ENCODE measurements at places on chromosomes 5 and 9. TPM values are rescaled to one million over a fixed set of nuclear protein-coding genes. Genes with fewer than 3 reads are reported as not detected.

- no peak within 1 kb of the TSS for H3K4me3 ChIP-seq
- H3K27ac ChIP-seq: no peak within 1 kb of the TSS
- H3K36me3 ChIP-seq: no peaks in the 10 kb centered on the region
- no peak for DNase-seq
- H3K27me3 ChIP-seq: no peaks in the 10 kb centered on the region
- no peaks in the 10 kb centered on the region for H3K4me1 ChIP-seq
These were observed at the start of gene PCDHAC2 for GRCh38 chr5:140966293-140967225. Gene PCDHAC2, plus strand, starts transcription at chr5:140966476. Its CDS starts 291 bp downstream, at chr5:140966767.

- H3K27me3 ChIP-seq: peaks cover 8% of the 10 kb centered on the region
- H3K4me3 ChIP-seq: no peak overlapping the region
- no peaks in the 10 kb centered on the region for H3K4me1 ChIP-seq
- no peak for DNase-seq
- no peaks in the 10 kb centered on the region for H3K36me3 ChIP-seq
These were observed 54.9 kb upstream of the DAB2IP start for GRCh38 chr9:121596515-121596914.

GZMA gene
- total RNA-seq: 28.2 TPM

DNA sequence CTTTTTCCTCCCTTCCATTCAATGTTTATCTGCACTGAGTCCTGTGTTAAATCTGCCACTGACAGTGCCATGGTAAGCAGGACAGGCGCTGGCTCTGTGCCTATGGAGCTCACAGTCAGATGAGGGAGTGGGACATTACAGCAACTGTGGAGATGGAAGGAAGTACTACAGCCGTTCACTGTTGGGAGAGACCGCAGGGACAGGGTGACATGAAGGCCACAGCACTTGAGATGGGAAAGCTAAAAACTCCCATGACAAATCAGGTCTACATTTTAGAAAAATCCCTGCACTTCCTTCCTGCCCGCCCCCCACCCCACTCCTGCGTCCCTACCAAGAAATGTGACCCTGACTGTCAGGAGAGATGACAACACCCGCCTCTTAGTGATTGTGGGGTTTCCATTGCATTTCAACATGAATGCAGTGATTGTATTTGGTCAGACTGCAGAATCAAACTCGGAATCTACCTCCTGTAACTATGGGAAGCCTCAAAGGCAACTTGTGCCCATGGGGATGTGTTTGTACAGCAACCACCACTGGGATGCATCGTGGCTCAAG lies 56.4 kb downstream of the GTF3C4 start:
- no peaks in the 10 kb centered on the region for H3K27me3 ChIP-seq
- no peak overlapping the region for H3K27ac ChIP-seq
- no peak for DNase-seq
- no peaks in the 10 kb centered on the region for H3K4me1 ChIP-seq
- no peaks in the 10 kb centered on the region for H3K36me3 ChIP-seq
- H3K4me3 ChIP-seq: no peak overlapping the region

- H3K4me3 ChIP-seq: no peak overlapping the region
- no peak overlapping the region for H3K27ac ChIP-seq
- no peaks in the 10 kb centered on the region for H3K36me3 ChIP-seq
- no peaks in the 10 kb centered on the region for H3K4me1 ChIP-seq
These were observed 30.7 kb upstream of the JADE2 start for GRCh38 chr5:134494780-134495179.

DNA sequence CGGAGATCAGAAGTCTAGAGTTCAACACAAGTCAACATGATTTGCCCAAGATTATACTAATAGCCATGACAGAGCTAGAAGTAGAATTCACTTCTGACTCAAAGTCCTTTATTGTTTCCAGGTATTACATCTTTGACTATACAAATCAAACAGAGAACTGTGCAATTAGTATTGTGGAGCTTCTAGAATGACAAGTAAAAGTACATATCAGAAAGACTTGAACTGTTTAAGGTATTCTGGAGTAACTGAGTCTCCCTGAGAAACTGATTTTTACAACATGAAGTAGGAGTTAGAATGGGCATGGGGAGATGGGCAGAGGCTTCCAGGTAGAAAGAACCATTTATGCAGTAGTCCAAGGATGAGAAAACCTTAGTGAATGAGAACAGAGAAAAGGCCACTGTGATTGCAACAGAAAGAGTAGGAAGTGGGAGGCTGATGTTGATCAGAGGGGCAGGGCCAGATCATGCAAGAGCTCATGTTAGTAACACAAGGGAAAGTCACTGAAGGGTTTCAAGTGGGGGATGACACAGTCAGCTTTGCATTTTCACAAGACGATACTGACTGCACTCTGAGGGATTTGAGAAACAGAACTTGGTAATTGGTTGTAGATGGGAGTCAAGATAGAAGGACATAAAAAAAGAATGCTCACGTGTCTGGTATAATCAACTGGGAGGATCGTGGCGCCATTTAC lies 280.7 kb downstream of the RFX3 start:
- H3K27ac ChIP-seq: no peak overlapping the region
- H3K4me1 ChIP-seq: no peaks in the 10 kb centered on the region
- no peaks in the 10 kb centered on the region for H3K36me3 ChIP-seq
- no peak overlapping the region for H3K4me3 ChIP-seq

DNA sequence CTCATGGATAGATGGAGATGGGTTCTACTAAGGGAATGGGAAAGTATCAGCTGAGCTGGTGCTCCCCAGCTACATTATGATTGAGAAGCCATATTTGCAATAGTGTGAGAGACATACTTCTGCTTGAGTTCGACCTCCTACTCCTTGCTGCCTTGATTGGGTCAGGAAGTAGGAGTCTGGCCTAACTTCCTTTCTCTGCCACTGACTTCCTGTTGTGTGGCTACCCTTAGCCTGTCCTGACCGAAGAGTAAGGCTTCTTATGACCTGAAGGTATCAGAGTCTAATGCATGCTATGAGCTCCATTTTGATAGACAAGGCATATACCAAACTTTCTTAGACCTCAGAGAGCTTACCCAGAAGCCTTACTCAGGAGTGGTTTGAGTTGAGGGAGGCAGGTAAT lies 53.9 kb downstream of the OSTF1 start:
- H3K4me3 ChIP-seq: no peak overlapping the region
- no peak for DNase-seq
- peaks cover 17% of the 10 kb centered on the region for H3K36me3 ChIP-seq
- no peak overlapping the region for H3K27ac ChIP-seq

SGCD gene
- not detected for total RNA-seq

MZB1 gene
- total RNA-seq: 0.93 TPM

DNA sequence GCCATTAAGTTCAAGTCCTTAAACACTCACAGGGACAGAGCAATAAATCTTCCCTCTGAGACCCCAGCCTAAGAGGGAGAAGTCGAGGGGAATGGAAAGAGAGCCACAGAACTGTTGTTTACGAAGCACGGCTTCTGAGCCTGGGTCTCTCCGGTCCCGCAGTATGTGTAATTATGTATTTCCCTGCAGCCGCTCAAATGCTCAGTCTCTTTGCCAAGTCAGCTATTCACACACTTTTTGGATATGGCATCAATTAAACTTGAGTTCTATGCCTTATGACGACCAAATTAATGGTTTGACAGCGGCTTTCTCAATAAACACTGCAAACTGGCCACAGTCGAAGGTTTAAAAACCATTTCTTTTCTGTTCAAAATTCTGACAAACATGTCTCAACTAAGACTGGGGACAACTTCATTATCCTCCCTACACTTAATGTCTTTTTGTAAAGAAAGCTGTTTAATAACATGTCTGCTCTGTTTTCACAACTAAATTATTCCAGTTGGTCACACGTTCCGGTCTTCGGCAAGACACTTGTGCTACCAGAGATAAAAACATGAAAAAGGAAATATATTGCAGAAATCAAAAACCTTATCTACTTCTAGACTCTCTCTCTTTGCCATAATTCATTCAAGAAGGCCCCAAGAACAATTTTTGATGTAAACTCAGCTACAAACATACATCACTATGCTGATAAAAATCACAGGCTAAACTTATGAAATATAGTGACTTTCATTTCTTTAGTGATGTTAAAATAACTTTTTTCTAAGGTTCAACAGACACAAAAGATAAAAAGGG lies 203.2 kb downstream of the GAPVD1 start:
- H3K4me3 ChIP-seq: no peak overlapping the region
- H3K27ac ChIP-seq: no peak overlapping the region
- peaks cover 8% of the 10 kb centered on the region for H3K36me3 ChIP-seq
- no peaks in the 10 kb centered on the region for H3K27me3 ChIP-seq
- no peak for DNase-seq

- H3K4me1 ChIP-seq: no peaks in the 10 kb centered on the region
- H3K36me3 ChIP-seq: no peaks in the 10 kb centered on the region
- H3K4me3 ChIP-seq: no peak overlapping the region
- DNase-seq: no peak
These were observed 539.8 kb upstream of the ZNF608 start for GRCh38 chr5:125286271-125286670.

DBH gene
- total RNA-seq: 0.08 TPM

CARD6 gene
- total RNA-seq: 4.6 TPM

GRCh38 chr9:123354806-123355508 lies 1.0 kb upstream of the CRB2 start:
- H3K27me3 ChIP-seq: no peaks in the 10 kb centered on the region
- peaks cover 14% of the 10 kb centered on the region for H3K4me1 ChIP-seq

ANKRD55 gene
- total RNA-seq: 12.3 TPM

GRCh38 chr5:154940772-154941620 lies at the start of gene MRPL22:
Gene MRPL22, plus strand, starts transcription at chr5:154941073. Its CDS starts 38 bp downstream, at chr5:154941111.
- H3K4me1 ChIP-seq: peaks cover 38% of the 10 kb centered on the region
- peak within 1 kb of the TSS; percentile 69 for H3K27ac ChIP-seq
- H3K36me3 ChIP-seq: no peaks in the 10 kb centered on the region
- peak within 1 kb of the TSS; percentile 67 for H3K4me3 ChIP-seq
- DNase-seq: peak; percentile 95

GRCh38 chr9:127256324-127256723 lies 8.2 kb upstream of the GARNL3 start:
- no peak overlapping the region for H3K27ac ChIP-seq
- DNase-seq: no peak
- no peaks in the 10 kb centered on the region for H3K27me3 ChIP-seq
- H3K36me3 ChIP-seq: no peaks in the 10 kb centered on the region
- no peaks in the 10 kb centered on the region for H3K4me1 ChIP-seq

DNA sequence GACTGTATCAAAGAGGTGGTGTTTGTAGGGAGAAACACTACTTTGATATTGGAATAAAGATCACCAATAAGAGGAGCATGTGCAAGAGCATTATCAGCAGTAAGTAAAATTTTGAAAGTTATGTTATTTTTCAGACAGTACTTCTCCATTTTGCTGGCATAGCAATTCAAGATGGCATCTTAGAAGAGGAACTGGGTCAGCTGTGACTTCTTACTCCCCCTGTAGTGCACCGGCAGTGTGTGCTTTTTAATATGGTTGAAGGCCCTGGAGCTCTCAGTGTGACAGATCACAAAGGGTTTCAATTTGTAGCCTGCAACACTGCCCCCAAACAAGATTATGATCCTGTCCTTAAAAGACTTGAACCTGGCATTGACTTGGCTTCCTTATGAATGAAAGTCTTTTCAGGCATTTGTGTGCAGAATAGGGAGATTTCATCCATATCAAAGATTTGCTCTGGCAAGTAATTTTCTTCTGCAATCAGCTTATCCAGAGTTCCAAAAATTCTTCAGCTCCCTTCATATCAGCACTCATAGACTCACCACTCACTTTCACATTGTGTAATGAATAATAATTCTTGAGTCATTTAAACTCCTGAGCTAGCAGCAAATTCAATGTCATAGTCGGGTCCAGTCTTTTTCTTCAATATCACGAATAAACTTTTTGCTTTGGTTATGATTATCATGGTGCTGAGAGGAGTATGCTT lies 105.7 kb upstream of the MAMDC2 start:
- DNase-seq: no peak
- no peak overlapping the region for H3K27ac ChIP-seq
- H3K4me1 ChIP-seq: no peaks in the 10 kb centered on the region
- no peak overlapping the region for H3K4me3 ChIP-seq
- no peaks in the 10 kb centered on the region for H3K27me3 ChIP-seq
- H3K36me3 ChIP-seq: no peaks in the 10 kb centered on the region

GRCh38 chr5:74406844-74407243 lies 233.7 kb downstream of the ENC1 start:
- no peak overlapping the region for H3K27ac ChIP-seq
- H3K4me3 ChIP-seq: no peak overlapping the region
- no peak for DNase-seq

- no peaks in the 10 kb centered on the region for H3K27me3 ChIP-seq
- peaks cover 4% of the 10 kb centered on the region for H3K36me3 ChIP-seq
- H3K4me1 ChIP-seq: peaks cover 16% of the 10 kb centered on the region
- no peak overlapping the region for H3K4me3 ChIP-seq
- no peak for DNase-seq
These were observed 317 bp downstream of the DPP7 start for GRCh38 chr9:137114220-137114612.

ZNF883 gene
- total RNA-seq: 0.72 TPM

DNA sequence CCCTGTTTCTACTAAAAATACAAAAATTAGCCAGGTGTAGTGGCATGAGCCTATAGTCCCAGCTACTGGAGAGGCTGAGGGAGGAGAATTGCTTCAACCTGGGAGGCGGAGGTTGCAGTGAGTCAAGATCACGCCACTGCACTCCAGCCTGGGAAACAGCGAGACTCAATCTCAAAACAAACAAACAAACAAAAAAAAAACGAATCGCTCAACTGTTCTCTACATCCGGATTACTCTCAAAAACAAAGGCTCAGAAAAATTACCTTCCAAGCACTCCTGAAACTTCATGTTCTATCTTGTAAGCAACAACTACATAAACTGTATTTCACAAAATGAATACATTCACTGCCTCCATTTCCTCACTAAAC lies 14.0 kb downstream of the UBAP2 start:
- no peak for DNase-seq
- no peaks in the 10 kb centered on the region for H3K4me1 ChIP-seq
- H3K36me3 ChIP-seq: no peaks in the 10 kb centered on the region
- H3K27me3 ChIP-seq: no peaks in the 10 kb centered on the region
- no peak overlapping the region for H3K4me3 ChIP-seq

DNA sequence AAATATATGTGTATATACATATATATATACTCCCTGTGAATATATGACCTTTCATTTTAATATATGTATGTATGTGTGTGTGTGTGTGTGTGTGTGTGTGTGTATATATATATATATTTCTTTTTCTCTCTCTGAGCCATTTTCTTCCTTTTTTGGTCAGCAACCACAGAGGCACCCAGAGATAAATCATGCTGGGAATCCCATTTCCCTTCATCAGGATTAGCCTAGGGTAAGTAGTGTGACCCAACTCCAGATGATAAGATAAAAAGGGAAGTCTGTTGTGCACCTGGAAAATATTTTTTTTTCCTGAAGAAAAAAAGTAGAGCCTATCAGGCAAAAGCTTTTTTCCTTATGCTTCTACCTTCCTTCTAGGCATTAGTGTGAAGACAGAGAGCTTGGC lies 25.4 kb upstream of the SUB1 start:
- DNase-seq: no peak
- H3K4me1 ChIP-seq: no peaks in the 10 kb centered on the region
- no peak overlapping the region for H3K27ac ChIP-seq
- no peaks in the 10 kb centered on the region for H3K27me3 ChIP-seq

PCDHGA9 gene
- 0.25 TPM for total RNA-seq

Data from CD4-positive, alpha-beta memory T cell (primary cell).